Stimulated activated CD4-positive, alpha-beta T cell treated with anti-CD3 and anti-CD28 coated beads, Interleukin-15, amount 100 ng/mL, for 1 hour (primary cell): ENCODE measurements at places on chromosomes 5 and 9.

- no peak for DNase-seq
These were observed 31.1 kb upstream of the FGF1 start for GRCh38 chr5:142716963-142717362.

- no peak for DNase-seq
These were observed 1.2 kb downstream of the PURA start for GRCh38 chr5:140115186-140115500.

DNA sequence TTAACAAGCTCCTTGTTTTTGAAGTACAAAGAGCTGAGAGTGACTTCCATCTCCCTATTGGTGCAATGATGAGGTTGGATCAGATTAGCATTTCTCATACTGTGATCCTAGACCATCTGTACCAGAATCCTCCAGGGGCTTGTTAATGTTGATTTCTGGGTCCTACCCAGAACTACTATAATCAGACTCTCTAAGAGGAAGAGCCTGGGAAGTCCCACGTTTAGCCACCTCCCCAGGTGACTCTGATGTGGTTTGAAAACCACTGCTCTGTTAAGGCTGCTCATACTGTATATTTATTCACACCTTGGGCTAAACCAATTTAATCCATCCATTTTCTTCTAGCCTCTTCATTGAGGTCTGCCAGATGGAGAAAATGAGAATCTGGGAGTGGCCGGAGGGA lies 49.6 kb upstream of the SMIM32 start:
- no peak for DNase-seq

DNA sequence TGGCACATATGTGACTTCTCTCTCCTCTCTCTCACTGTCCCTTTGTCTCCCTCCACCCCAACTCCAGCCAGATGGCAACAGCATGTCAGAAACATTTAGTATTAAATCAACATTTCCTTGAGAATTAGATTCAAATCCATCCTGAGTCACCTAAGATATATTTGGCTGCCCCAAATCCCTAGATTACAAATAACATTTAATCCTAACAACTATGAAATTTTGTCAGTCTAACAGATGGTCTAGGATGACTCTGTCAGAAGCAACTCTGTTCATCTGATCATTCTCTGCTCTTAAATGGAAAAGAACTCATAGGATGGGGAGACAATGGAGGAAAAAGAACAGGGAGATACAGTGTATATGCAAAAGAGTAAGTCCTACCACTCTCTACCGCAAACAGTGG lies 201.2 kb downstream of the TSSK1B start:
- DNase-seq = no peak

GRCh38 chr9:16157651-16158050 lies 604.8 kb downstream of the CCDC171 start:
- no peak for DNase-seq

GRCh38 chr9:109242741-109243140 lies 75.7 kb upstream of the FRRS1L start:
- DNase-seq = no peak

DNA sequence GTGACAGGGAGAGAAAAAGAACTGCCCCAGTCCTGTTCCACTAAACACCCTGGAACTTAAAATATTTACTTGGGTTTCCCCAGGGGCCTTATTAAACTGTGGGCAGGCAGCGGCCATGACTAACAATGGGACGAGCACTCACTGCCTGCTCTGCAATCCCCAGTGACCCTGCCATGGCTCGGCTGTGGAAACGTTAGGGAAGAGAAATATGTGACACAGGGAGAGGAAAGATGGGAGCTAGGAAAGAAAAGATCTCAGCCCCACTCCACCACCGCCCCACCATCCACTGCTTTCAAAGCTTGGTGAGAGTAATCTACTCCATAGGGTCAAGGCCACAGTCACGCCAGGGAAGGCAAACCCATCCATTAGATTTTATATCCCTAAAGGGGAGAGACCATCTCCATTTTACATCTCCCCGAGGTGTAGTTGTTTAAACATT lies 117.6 kb downstream of the EFNA5 start:
- DNase-seq = no peak

DNA sequence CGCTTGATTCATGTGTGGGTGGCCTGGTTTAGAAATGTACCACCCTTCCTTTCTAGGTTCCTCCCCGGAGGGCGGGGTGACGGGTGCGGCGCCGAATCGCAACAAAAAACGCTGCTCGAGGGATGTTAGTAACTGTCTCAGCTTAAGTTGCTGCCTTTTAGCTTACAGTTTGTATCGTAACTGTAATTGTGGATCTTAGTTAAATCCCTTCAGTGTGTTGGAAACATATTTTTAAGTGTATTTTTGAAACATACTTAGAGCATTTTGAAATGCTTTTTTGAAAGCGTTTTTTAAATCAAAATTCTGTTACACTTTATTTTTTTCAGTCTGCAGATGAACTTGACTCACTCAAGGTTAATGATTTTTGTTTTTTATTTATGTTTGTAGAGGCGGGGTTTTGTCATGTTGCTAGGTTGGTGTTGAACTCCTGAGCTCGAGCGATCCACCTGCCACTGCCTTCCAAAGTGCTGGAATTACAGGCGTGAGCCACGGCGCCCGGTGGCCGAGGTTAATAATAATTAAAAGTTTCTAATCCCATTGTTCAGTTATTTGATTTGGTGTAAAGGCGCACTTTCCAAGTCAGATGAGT lies 997 bp upstream of the CHD1 start:
- DNase-seq = peak; percentile 83

GRCh38 chr9:135711881-135712280 lies 9.9 kb downstream of the KCNT1 start:
- no peak for DNase-seq

- no peak for DNase-seq
These were observed 21.6 kb upstream of the C5orf46 start for GRCh38 chr5:147927901-147928300.

GRCh38 chr9:127612939-127613582 lies 984 bp downstream of the STXBP1 start:
- peak; percentile 2 for DNase-seq

GRCh38 chr9:128340691-128341434 lies 536 bp downstream of the SLC27A4 start:
- DNase-seq = peak; percentile 14

- DNase-seq = no peak
These were observed 91.9 kb upstream of the PANK3 start for GRCh38 chr5:168670881-168671575.

- DNase-seq = no peak
These were observed 45.8 kb upstream of the NKD2 start for GRCh38 chr5:962801-963200.

DNA sequence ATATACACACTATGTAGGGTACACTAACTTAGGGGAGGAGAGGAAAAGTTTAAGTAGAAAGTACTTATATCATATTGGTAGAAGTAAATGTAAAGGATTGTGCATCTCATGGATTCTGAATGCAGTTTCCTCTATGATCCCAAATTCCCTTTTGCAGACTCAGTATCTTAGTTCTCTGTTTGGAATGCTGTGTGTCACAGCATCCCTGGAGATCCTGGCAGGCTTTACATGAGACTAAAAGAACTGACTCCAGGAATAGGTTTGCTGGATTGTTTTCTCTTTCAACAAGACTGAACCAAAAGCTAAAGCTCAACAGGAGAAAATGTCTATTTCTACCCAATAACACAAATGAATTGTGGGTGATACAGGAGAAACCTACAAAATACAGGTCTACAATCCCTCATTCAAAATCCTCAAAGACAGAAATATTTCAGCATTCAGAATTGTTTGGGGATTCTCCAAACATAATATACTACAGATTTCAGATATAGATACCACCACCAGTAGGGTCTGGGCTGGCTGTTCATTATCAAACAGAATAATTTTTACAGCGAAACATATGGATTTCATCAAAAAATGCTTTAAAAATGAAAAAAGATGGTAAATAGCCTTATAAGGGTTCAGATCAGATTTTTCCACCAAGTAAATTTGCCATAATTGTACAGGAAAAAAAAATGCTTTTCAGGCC lies 324.7 kb upstream of the GRAMD2B start:
- no peak for DNase-seq

GRCh38 chr5:22844155-22844554 lies 9.0 kb downstream of the CDH12 start:
- DNase-seq = no peak

DNA sequence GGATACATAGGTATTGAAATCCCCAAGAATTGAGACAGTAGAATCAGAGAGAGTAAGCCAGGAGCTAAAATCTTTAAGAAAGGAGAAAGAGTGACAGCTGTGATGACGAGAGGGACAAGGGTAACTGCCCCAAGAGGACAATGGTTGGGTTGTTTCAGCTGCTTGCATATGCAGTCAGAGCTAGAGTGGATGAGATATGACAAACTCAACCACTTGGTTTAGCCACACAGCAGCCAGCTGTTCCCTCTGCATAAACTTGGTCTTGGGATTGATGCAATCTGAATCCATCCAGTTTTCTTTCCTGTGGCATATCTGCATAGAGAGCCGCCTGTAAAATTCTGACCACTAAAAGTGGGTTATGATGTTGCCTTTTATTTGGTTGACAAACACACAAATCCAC lies 100.7 kb downstream of the ZNF622 start:
- DNase-seq = no peak

DNA sequence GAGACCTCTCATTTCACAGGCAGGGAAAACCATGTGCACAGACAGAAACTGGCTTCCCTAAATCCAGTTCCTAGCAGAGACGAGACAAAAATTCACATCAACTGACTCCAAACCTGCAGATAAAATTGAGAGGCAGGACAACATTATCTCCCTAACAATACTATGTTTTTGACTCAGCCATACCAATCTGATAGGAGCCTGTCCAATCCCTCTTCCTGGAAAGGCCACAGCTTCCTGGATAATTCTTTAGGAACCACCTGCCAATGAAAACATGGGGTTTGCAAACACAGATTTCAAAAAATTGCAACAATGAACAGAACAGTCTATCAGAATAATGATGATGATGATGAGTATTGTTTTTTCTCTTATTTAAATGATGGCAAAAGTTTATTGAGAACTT lies 22.4 kb downstream of the SH3TC2 start:
- no peak for DNase-seq

GRCh38 chr9:108475813-108476212 lies 380.0 kb downstream of the ACTL7B start:
- DNase-seq = no peak

GRCh38 chr9:5292141-5292540 lies 12.4 kb downstream of the RLN2 start:
- no peak for DNase-seq

DNA sequence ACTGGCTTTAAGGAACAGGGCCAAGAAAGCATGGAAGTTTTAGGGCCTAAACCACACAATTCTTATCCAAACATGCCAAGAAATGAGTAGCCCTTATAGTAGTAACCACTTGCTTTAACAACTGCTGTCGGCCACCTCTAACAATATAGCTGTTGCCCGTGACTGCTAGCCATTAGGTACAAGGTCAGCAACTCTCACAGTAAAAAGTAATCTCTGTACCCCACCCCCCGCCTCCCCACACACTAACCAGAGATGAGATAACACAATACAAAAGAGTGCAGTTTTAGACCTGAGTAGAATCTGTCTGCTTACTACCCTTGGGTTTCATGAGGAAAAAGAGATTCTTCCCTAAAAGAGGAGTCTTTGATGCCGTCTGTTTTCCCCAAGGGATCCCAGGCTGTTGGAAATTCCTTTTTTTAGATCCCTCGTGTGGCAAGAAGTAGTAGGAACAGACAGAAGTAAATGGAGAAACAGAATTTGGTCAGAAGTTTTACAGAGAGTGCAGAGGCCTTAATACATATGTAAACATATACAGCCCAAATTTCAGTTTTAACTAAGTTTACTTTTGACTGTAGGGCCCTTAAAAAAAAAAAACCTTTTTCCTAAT lies 94.3 kb downstream of the WDR41 start:
- no peak for DNase-seq

DNA sequence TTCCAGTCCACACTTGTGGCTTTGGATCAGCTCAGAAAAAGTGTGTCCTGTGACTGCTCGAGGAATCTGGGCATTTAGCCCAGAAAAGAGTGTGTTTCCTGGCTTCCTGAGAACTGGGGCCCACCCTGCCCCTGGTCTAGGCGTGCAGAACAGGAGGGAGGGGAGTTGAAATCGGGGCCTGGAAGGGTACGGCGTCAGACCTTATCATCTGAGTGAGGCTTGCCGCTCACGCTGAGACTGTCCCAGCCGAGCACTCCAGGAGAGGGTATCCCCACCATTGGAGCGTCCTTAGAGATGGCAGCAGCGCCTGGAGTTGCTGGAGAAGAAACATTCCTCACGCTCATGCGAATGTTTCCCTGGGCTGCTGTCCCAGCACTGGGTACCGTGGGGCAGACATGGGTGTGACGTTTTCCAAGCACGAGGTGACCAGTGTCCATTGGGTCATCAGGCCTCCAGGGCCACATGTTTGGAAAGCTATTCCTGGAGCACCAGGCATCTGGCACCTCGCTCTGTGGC lies 22.5 kb downstream of the NEK6 start:
- DNase-seq = no peak

GRCh38 chr9:84174486-84174885 lies 166.1 kb downstream of the SLC28A3 start:
- DNase-seq = no peak

- no peak for DNase-seq
These were observed 2.5 kb upstream of the ADRB2 start for GRCh38 chr5:148823871-148824270.

DNA sequence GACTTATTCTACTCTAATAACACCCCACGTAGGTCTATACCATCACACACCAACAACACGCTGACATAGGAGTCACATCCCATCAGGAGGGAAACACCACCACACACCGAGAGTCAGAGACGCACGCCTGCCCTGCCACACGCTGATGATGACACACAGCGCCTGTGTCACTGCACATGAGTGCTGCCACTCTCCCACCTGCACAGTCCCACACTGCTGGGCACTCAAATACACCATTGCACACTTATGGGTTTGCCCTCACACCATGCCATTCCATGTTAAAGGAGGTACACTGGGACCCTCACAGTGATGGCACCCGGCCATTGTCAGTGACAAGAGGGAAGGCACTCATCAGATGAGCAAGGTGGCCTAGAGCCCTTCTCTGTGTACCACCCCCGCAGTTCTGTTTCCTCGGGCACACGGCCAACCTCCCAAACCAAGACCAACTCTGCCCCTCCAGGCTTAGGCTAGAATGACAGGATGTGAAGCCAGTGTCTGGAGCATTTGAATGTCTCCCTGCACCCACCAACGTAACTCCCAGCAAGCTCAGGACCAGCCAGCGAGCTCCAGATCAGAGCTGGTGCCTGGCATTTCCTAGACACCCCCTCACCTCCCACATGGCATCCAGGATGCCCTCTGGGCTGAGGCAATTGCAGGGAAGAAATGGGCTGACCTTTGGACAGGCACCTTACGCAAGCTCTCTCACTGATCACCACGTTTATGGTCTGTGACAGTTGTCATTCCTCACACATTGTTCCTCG lies 3.6 kb upstream of the CPLX2 start:
- no peak for DNase-seq
